Activated CD4-positive, alpha-beta memory T cell treated with anti-CD3 and anti-CD28 coated beads, Interleukin-2, amount 10 ng/mL, durations not matched to agents 7 days and 5 days (primary cell): ENCODE measurements at places on chromosomes 7 and 10. TPM values are rescaled to one million over a fixed set of nuclear protein-coding genes. Genes with fewer than 3 reads are reported as not detected.
A peak's percentile ranks its signal among the peaks of the same experiment; 100 is the strongest.

Gene BTBD16
- not detected for total RNA-seq

GRCh38 chr7:111820621-111821020 lies 258.3 kb upstream of the IMMP2L start:
- DNase-seq: no peak

DNA sequence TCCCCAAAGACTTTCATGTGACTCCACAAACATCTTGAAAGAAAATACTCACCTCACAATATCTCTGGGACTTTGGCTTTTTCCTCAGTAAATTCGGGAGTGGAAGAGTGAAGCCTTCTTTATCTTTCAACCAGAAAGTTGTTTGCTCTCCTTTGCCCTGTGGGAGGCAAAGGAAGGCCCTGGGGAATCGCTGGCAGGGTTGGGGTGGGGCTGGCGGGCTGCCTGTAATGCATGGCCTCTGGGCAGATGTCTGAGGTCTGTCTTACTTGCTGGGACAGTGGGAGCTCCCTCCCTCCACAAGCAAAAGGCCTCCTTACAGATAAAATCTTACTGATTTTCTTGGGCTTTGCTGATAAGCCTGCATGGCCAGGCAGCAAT lies 24.9 kb downstream of the TECTB start:
- DNase-seq: no peak

DNA sequence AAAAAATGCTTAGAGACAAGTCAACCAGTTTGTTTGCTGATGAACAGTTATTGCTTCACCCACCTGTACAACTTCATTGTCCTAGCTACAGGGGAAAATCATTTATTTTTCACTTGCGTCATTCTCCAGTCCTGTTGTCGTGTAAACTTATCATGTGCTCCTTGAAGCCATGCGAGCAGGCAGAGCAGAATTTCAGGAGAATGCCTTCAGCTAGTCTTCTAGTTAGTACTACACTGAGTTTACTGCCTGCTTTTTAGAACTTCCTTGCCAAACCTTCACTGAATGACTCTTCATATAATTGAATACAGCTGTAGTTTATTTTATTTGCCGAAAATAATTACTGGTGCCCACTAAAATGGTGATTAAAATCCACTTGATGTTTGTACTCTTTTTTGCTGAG lies 15.6 kb downstream of the RPA3 start:
- no peak for DNase-seq

GRCh38 chr10:119100434-119101238 lies 3.3 kb upstream of the DENND10 start:
- DNase-seq: no peak

GRCh38 chr10:34102893-34103506 lies 712.1 kb downstream of the PARD3 start:
- no peak for DNase-seq

GRCh38 chr10:24718031-24718855 lies 5.4 kb downstream of the ARHGAP21 start:
- no peak for DNase-seq

DNA sequence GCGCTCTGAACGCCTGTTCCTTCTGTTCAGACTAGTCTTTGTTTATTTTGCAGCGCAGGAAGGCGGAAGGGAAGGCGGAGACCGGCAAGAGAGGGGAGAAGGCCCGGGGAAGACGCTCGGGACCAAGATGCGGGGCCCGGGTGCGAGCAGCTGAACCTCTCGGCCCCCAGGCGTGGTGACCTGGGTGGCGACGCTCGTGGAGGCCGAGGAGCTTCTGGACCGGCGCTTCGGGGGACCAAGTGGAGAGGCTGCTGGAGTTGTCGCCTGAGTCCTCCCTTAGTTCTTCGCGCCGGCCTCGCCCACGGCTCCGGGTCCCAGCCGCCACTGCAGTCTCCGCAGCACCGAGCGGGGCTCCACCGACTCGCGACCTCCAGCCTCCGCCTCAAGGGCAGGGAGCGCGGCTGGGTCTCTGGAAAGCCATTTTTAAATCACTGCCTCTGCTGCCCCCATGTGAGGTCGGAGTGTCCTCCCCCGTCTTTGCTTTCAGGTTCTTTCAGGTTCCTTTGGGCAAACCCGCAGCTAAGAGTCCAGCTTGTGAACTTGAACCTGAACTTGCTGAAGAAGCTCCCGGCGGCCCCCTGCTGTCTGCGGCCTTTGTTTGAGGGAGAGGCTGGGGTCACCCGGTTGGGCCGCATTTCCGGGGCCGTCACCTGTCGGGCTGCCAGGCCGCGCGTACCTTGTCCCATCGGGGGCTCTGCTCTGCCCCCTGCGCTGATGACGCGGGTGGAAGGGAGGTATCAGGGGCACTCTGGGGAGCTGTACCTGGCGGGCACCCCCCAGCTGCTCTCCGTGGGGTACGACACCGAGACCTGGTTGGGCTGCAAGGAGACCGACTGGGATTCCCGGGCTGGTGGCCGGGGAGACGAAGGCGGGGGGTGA lies 136.0 kb downstream of the KIF20B start:
- DNase-seq: peak; percentile 33

DNA sequence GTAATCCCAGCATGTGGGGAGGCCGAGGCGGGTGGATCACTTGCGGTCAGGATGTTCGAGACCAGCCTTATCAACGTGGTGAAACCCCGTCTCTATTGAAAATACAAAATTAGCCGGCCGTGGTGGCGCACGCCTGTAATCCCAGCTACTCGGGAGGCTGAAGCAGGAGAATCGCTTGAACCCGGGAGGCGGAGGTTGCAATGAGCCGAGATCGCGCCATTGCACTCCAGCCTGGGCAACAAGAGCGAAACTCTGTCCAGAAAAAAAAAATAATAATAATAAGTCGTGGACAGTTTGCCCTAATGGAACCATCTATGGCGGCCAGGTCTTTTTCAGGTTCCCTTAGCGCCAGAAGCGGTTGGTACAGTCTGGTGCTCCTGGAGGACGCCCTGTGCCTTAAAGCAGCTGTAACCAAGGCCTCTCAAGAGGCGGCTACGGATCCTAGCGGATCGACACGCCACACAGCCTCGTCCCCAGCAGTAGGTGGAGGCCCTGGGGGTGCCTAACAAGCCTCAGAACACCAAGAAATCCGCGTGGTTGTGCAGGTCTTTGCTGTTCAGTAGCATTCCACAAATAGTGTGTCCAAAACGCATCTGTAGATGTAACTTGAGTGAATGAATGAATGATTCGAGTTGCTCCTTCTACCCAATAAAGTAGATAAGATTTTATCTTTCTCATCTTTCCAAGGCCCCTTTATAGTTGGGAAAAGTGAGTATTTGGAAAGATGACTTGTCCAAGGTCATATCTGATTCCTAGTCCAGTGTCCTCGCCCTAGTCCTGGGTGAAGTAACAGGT lies 982 bp downstream of the PGAM1 start:
- peak; percentile 38 for DNase-seq

DNA sequence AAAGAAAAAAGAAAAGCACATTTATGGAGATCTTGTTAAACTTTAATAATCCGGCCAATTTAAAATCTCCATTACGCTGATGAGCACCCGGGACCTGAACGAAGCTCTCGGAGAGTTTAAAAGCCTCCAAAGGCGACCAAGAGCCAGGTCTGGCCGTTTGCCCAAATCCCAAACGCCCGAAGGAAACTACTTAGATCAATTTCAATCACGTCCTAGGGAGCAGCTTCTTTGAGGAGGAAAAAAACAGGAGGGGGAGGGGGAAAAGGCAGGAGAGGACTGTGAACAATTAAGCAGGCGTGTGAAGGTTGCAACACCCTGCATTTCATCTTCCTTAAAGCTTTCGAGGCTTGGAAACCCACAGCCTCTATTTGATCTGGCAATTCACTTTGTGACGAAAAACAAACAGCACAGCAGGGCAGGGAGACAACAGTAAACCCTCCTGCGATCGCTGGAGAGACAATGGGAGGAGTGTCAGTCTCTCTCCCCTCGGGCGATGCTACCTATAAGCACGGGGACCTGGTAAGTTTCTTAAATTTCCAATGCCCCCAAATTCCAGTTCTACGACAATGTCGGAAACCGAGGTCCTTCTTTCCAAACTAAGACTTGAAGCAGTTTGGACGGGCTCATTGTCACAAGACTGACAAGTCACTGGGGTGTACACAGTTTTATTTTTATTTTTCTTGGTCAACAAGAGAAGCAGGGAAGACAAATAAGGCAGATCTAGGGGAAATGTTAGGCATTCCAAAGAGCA lies 1.2 kb downstream of the KLF6 start:
- DNase-seq: peak; percentile 47

Gene CREB5
- not detected for total RNA-seq

Gene ANKRD61
- 0.20 TPM for total RNA-seq

- no peak for DNase-seq
Measured at GRCh38 chr10:115026746-115027140, 66.4 kb upstream of the ATRNL1 start.

Gene ARL3
- total RNA-seq: 5.7 TPM

Gene SUN3
- total RNA-seq: not detected

Gene CACNA2D1
- not detected for total RNA-seq

DNA sequence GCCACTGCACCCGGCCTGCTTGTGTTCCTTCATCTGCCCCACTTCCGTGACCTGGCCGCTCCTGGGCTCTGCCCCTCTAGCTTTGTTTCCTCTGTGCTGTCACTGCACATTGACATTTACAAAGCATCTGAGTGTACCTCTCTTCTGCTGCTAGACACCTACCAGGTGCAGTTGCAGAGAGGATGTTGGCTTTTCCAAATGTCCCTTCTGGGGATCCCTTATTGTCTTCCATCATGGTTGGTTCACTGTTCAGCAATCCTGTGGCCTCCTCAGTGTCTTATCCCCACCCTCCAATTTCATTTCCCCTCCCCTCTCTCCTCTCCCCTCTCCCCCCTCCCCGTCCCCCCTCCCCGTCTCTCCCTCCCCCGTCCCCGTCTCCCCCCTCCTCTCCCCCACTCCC lies 13.8 kb downstream of the VWA2 start:
- DNase-seq: no peak

DNA sequence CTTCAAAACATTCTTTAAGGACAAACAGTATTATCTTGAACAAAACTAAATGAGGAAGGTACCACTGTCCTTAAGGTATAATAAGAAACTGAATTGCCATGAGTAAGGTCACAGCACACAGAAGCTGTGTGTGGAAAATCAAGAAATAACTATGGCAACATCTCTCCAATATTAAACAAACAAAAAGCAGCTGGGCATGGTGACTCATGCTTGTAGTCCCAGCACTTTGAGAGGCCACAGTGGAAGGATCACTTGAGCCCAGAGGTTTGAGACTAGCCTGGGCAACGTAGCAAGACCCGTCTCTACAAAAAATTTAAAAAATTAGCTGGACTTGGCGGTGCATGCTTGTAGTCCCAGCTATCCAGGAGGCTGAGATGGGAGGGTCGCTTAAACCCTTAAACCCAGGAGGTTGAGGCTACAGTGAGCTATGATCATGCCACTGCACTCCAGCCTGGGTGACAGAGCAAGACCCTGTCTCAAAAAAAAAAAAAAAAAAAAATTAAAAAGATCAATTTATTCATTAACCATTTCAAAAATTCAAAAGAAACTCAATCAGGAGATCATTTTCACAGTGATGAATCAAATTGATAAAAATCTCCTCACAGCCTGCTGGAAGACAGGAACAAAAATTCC lies 195.4 kb downstream of the SKIDA1 start:
- DNase-seq: no peak

GRCh38 chr7:126819197-126819484 lies 433.6 kb downstream of the GRM8 start:
- no peak for DNase-seq

GRCh38 chr10:96269438-96270300 lies 1.7 kb downstream of the BLNK start:
- DNase-seq: no peak

- DNase-seq: no peak
Measured at GRCh38 chr7:55363386-55364170, 1.6 kb upstream of the LANCL2 start.

- peak; percentile 24 for DNase-seq
Measured at GRCh38 chr10:32981760-32982159, 23.7 kb upstream of the ITGB1 start.

Gene GDF2
- total RNA-seq: not detected

GRCh38 chr10:129935867-129936152 lies 28.3 kb downstream of the EBF3 start:
- DNase-seq: no peak

GRCh38 chr10:107653832-107654287 lies 489.4 kb upstream of the SORCS1 start:
- DNase-seq: no peak

Gene GHRHR
- total RNA-seq: not detected
